ENCODE measurements at places on chromosomes 16 and 17. TPM values are rescaled to one million over a fixed set of nuclear protein-coding genes. Genes with fewer than 3 reads are reported as not detected.

The TP53TG3D gene
- total RNA-seq, result 0.92 TPM

The PRKAR1A gene
- total RNA-seq, result 253 TPM

The SEC14L5 gene
- total RNA-seq, result under 0.01 TPM

The KRT33B gene
- 0.17 TPM for total RNA-seq

The MYADML2 gene
- total RNA-seq, result not detected

The KRTAP4-1 gene
- total RNA-seq, result not detected

The KRTAP4-6 gene
- total RNA-seq, result not detected

The BCL7C gene
- 28.5 TPM for total RNA-seq

The PLK1 gene
- 2.0 TPM for total RNA-seq

The STARD3 gene
- total RNA-seq, result 20.2 TPM

The KIFC3 gene
- total RNA-seq, result 59.8 TPM

The NPIPA2 gene
- 0.67 TPM for total RNA-seq

The PLEKHG4 gene
- 1.7 TPM for total RNA-seq

The PTGES3L gene
- 2.3 TPM for total RNA-seq

The ZFPM1 gene
- total RNA-seq, result 14.1 TPM

The HOXB13 gene
- not detected for total RNA-seq

The CDH11 gene
- 61.7 TPM for total RNA-seq

The CTCF gene
- total RNA-seq, result 22.9 TPM
